Stromal cell of bone marrow (primary cell): ENCODE measurements at places on chromosomes 7 and 10.

GRCh38 chr7:127150543-127150942 lies 102.2 kb downstream of the GRM8 start:
- no peak for DNase-seq

- DNase-seq = no peak
These were observed 39.0 kb downstream of the SMNDC1 start for GRCh38 chr10:110265573-110266193.

GRCh38 chr7:43385309-43385680 lies 197.6 kb upstream of the STK17A start:
- no peak for DNase-seq

GRCh38 chr10:13930120-13930519 lies 343.4 kb downstream of the PRPF18 start:
- no peak for DNase-seq

DNA sequence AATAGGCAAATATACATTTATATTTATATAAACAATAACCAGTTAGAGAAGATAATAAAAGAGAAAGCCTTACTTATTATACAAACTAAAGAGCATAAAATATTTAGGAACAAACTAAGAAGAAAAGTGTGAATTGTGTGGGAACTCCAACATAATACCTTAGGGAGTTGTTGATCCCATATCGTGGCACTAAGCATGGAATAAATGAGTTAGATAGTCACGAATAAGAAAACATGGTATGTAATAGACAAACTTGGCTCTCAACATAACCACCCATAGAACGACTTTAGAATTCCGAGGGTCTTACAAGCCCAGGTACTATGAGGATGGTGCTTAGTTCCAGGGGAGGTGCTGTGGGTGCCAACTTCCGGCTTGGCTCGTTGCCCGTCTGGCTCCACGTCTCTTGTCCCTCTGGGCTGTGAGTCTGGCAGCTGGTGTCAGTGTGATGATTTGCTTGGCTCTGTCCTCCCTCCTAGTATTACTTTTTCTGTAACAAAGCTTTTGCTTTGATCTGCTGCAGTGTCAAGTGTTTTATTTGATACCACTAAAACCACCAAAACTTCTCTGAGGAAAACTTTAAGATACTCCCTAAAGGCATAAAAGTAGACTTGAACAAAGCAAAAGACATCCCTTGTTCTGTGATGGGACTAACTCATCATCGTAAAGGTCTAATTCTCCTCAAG lies 9.5 kb upstream of the RBM20 start:
- DNase-seq = no peak
